K562 (cell line): ENCODE measurements at places on chromosomes 7 and 10. TPM values are rescaled to one million over a fixed set of nuclear protein-coding genes. Genes with fewer than 3 reads are reported as not detected.

- DNase-seq, result no peak
Observed at GRCh38 chr7:124295289-124295688, 262.4 kb upstream of the TMEM229A start.

DNA sequence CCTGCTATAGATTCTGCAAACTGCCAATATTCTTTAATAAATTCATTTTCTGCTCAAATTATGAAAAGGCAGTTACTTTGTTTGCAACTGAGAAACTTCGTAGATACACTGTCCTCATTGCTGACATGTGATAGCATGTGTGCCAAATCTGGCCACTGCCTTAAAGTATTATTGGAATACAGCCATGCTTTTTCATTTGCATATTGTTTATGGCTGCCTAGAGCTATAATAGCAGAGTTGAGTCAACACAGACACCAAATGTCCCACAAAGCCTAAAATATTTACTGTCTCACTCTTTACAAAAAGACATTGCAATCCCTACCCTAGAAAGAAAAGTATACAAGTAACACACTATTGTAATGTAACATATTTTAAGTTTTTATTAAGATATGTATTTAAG, 647.4 kb downstream of the XPNPEP1 start:
- no peak for DNase-seq

DNA sequence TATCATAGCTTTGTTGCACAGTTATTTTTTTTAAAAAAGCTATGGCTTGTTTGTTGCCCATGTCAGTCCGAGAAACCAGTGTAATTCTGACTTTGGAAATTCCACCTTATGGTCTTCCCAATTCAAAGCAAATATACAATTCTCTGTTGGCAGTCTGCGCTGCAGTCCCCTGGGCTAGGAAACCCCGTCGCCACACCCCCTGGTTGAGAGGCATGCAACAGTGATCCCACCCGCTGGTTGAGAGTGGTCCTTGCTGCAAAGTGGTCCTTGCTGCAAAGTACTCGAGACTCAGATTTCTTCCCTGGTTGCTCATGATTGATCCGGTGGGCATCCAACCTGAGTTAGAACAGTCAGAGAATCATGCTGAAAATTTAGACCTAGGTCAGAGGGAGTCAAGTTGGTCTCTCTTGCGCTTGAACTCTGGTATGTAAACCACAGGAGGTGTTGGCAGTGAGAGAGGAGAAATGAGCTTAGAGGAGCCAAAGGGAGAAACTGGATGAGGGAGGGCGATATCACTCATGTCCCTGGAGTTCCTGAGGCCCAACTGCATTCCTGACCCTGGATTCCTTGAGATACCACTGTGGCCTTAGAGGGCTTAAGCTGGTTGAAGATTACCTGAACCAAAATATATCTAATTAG, 45.0 kb upstream of the STK17A start:
- no peak for DNase-seq

DNA sequence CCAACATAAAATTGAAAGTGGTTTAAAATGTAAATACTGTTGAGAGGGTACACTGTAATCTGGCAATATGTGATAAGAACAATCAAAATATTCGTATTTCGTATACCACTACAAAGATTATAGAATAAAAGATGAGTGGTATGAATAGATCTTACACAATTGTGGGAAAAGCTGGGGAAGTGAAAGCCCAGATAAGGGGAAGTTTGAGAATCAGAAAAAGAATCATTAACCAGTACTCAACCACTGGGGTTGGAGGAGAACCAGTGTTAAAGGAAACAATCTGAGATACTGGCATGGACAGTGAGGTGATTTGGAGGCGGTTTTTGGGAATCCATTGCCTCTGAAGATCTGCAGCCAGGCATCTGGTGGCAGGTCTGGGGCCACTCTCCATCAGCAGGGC, 59.7 kb upstream of the CDK14 start:
- DNase-seq, result no peak

Gene CHAT
- not detected in 2 replicates for total RNA-seq

DNA sequence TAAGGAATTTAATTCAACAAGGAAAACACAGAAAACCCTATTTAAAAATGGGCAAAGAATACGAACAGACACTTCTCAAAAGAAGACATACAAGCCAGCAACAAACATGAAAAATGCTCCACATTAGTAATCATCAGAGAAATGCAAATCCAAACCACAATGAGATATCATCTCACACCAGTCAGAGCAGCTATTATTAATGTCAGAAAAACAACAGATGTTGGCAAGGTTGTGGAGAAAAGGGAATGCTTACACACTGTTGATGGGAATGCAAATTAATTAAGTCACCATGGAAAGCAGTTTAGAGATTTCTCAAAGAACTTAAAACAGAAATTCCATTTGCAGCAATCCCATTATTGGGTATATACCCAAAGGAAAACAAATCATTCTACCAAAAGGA, 55.2 kb downstream of the GCC1 start:
- DNase-seq, result no peak

Gene MOGAT3
- total RNA-seq, result not detected in 2 replicates

DNA sequence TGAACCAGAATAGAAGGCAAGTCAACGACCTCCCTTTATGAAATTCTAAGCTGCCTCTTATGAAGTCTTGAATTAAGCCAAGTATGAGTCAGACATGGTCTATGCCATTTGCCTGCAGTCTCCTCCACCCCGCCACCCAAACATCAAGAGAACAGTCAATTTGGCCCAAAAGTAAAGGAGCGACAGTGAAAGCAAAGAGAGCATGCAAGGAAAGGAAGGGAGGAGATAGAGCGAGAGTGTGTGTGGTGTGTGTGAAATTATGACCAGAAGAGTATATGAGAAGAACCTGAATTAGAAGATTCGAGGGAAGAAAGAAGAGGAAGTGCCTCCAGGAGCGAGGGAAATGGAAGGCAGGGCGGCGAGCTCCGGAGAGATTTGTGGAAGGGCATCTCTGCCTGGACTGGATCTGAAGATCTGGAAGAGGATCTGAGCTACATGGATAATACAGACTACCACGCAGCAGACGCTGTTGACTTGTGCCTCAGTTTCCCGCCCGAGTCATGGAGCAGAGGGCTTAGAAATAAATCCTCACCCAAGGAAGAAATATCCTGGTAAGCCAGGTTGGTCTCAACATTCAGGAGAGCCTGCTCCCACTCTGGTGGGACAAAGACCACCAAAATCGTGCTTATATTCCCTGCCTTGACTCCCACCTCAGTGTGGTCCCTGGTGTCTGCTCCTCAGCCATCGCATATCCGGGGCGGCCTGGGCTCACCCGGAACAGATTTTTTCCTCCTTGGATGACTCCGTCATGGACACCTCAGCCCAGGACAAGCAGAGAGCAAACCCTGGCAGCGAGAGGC, 459 bp downstream of the ZDHHC6 start:
- no peak for DNase-seq

Gene CYP2E1
- 1.0 and 1.6 TPM in 2 replicates for total RNA-seq

Gene PRF1
- total RNA-seq, result 8.6 and 9.0 TPM in 2 replicates

- DNase-seq, result peak; percentile 16
Observed at GRCh38 chr10:28592953-28593352, 60.0 kb downstream of the WAC start.

Gene CTAGE15
- not detected in 2 replicates for total RNA-seq
